ENCODE measurements at places on chromosomes 12 and 14. TPM values are rescaled to one million over a fixed set of nuclear protein-coding genes. Genes with fewer than 3 reads are reported as not detected.

The CDCA4 gene
- total RNA-seq = 1.6 TPM

GRCh38 chr14:105931808-105932483, 405.6 kb downstream of the TMEM121 start:
- no peak for DNase-seq

- DNase-seq = peak; percentile 75
These were observed 9.6 kb upstream of the RPAP3 start for GRCh38 chr12:47715393-47715876.

DNA sequence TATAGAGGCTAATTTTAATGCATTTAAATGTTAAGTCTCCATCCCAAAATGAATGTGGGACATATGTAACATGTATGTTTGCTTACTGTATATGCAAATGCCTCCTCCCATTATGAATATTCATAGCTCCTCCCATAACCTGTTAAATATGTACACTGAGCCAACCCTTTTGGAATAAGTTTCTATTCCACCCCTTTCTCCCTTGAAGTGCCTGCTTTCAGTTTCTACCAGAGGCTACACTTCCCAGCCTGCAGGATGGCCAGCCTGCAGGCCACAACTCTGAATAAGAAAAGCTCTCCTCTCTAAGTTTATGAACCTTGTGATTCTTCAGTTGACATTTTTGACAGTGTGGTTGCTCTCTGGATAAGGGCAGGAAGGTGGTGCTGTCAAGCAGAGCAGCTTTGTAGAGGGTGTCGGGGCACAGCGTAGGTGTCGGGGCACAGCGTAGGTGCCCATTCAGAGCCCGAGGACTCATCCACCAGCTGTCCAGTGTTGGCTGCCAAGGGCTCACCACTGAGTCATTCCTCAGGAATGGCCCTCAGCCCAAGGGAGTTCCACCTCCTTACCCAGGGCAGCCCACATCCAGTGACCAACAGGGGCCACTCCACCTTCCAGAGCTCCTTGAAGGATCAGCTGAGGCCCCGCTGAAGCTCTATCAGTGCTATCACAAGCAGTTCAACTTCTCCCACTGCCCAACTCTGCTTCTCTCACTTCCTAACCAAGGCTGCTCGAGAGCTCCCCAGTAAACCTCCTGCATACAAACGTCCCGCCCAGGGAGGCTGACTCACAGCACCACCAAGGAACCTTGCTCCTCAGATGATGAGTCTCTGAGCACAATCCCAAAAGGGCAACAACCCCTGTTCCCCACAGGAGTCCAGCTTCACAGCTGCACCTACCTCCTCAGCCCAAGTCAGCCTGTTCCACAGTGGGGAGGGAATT, 31.4 kb downstream of the VWF start:
- no peak for DNase-seq

- no peak for DNase-seq
These were observed 89.7 kb downstream of the CAND1 start for GRCh38 chr12:67358781-67359338.

The TRIM9 gene
- 0.40 TPM for total RNA-seq

- no peak for DNase-seq
These were observed 183.9 kb downstream of the ETNK1 start for GRCh38 chr12:22808860-22809259.

The GPRC5A gene
- total RNA-seq = 2.0 TPM

DNA sequence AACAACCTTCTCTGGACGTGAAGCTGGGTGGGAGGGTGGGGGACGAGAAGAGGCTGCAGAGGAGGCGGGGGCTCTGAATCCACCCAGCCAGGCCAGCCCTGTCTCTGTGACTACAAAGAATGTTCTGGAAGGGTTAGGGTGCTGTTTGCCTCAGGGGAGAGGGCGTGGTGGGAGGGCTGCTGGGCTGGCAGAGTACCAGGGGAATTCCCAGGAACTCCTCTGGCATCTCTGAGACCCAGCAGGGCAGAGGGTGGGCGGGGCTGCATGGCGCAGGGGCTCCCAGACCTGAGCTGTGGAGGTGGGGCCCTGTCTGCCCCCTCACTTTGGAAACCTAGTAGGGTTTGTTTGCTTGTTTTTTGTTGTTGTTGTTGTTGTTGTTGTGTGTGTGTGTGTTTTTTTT, 45.5 kb upstream of the FZD10 start:
- DNase-seq = no peak

DNA sequence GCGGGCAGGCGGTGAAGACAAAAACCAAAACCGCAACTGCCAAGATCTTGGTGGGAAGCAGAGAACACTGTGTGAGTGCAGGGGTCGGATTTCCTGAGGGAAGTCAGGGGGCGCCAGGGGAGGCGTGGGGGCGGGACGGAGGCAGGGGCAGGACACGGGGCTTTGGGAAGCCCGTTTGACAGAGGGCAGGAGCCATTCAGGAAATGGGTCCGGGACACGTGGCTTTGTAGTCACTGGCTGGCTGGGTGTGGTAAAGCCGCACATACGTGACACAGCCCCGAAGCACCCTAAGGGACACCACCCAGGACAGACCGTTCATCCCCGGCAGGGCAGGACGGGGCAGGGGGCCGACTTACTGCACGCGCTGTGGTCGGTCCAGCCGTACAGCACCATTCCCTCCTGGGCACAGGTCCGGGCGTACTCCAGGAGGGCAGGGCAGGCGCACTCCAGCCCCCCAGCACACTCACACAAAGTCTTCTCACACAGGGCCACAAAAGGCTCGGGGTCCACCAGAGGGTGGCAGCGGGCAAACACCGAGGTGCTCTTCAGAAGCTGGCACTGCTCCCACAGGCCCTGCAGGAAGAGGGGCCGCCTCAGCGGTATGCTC, 49.4 kb downstream of the VWF start:
- no peak for DNase-seq

- DNase-seq = no peak
These were observed 13.0 kb upstream of the TRAF3 start for GRCh38 chr14:102764220-102764671.

- no peak for DNase-seq
These were observed 48.4 kb downstream of the B4GALNT3 start for GRCh38 chr12:508145-508544.

DNA sequence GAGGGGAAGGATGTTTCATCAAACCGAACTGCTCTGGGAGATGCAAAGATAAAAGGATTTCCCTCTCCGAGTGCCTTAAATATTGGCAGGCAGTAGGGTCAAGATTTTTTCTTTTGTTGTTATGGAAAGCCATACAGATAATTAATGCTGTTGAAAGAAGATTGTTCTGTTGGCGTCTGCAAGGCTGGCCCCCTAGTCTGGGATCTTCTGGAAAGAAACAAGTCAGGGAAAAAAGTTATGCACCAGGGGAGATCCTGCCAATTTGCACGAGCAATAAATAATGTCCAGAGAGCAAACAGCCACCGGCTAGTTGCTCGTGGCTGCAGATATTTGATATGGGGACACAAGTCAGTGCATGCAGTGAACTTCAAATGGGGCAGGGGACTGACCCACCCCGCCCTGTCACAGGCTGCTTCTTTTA, 202.1 kb upstream of the MYL2 start:
- no peak for DNase-seq

- DNase-seq = peak; percentile 61
These were observed 11.8 kb downstream of the BAG5 start for GRCh38 chr14:103550451-103551337.

DNA sequence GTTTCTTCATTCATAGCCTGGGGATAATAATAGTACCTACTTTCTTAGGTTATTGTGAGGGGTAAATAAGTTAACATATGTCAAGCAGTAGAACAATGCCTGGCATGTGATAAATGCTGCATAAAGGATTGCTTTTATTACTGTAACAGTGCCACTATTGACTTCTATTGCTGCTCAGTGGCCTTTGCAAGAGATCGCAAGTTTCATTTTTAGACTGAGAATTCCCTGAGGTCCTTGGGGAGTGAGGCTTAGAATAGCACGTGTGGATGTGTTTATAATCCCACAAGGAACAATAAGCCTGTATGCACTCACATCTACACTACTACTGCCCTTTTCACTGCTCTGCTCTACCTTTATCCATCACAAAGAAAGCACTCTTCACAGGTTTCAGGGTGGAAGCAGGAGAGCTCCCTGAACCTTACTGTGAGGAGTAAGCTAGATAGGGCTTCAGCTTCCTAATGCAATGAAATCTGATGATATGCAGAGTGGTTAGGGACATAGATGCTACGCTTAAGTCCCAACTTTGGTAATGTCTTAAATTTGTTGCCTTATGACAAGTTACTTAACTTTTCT, 302.6 kb downstream of the SNAPC1 start:
- no peak for DNase-seq

The IFNG-AS1 gene
- total RNA-seq = not detected

DNA sequence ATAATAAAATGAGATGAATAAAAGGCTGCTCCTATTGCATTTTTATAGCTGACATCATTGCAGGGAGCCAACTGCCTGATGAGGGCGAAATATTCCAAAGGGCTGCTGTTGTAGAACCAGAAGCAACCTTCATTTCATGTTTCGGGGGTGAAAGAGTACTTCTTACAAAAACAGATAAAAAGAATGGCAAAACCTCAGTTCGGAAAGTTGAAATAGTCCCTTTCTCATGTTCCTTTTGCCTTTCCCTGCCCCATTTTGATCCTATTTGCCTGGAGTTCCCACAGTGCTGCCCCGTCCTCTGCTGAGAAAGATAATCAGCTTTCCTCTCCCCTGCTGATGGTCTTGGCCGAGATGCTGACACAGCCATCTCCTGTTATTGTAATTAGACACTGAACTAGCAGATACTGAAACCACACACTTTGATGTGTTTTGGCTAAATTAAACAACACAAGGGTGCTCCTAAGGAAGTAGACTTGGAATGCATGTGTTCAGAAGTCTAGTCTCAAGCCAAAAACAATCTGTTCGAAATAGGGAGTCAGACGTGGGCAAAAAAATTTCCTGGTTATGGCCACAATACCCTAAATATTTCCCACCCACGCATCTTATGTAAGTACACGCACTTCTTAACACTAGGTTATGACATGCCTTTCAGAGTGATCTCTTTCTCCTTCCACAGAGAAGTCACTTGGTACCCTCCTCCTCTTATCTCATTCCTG, 117.2 kb downstream of the PPM1H start:
- DNase-seq = no peak

The ESPL1 gene
- 0.81 TPM for total RNA-seq

DNA sequence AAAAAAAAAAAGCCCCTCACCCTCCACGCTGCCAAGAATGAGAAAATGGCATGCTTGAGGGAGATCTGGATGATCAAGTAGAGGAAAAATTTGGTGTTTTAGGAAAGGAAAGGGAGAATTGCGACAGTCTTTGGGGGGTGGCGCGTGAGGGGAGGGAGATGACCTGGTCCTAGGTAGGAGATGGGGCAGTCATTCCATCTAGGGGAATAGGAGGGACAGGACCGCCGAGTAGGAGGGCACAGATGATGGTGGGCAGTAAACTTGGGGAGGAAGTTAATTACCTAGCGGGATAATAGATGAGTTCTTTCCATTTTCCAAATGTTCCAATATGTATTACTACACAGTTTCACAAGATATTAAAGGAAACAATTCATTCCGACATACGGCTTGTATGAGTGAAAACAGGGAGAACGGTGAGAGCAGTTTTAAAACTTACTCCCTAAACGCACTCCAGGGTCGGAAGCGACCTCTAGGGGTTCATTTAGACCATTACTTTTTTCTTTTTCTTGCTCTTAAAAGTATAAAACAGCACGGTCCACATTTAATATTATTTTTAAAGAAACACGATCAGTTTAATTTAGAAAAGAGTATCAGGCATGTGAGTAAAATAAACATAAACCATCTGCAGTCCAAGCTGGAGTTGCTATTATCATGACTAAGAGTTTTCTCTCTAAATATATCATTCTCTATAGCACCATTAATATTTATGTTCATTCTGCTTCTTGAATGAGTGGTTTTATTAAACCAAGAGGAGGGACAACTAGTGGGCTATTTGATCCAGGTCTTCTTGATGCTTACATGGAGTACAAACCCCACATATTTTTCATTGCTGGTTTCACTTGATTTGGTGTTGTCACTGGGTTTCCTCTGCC, 3.0 kb upstream of the FNTB start:
- DNase-seq = no peak

- DNase-seq = no peak
These were observed 571.4 kb downstream of the NOVA1 start for GRCh38 chr14:26026384-26026783.

The IRAK3 gene
- total RNA-seq = 4.0 TPM

The DIO3 gene
- 0.16 TPM for total RNA-seq

The SRRM4 gene
- 0.30 TPM for total RNA-seq

GRCh38 chr12:124465473-124465872, 101.9 kb downstream of the NCOR2 start:
- DNase-seq = peak; percentile 14

- no peak for DNase-seq
These were observed 56.3 kb downstream of the SETD3 start for GRCh38 chr14:99424306-99424877.

- DNase-seq = peak; percentile 92
These were observed 69.6 kb downstream of the MOK start for GRCh38 chr14:102235275-102235897.

The ERBB3 gene
- 4.8 TPM for total RNA-seq

DNA sequence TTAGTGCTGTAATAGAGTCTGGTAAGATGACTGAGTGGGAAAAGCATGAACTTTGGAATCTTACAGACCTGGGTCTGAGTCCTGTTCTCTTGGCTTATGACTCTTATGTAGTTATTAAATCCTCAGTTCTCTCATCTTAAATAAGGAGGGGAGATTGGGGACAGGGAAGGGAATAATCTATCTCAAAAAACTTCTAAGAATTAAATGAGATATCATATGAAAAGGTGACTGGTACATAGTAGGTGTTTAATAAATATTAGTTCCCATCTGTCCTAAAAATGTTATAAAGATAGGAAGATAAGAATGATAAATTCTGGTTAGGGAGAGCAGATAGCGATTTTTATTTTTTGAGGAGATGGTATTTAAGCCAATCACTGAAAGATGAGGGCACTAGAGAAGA, 119.1 kb downstream of the INSM2 start:
- DNase-seq = no peak

GRCh38 chr12:57613427-57614109, 2.3 kb downstream of the ARHGEF25 start:
- no peak for DNase-seq

DNA sequence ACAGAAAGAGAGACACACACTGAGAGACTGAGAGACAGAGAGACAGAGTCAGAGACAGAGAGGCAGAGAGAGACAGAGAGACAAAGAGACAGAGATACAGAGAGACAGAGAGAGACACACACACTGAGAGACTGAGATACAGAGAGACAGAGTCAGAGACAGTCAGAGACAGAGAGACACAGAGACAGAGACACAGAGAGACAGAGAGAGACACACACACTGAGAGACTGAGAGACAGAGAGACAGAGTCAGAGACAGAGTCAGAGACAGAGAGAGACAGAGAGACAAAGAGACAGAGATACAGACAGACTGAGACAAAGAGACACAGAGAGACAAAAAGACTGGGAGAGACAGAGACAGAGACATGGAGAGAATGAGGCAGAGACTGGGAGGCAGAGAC, 90.0 kb downstream of the GALNT9 start:
- DNase-seq = no peak

- DNase-seq = no peak
These were observed 999.7 kb upstream of the SEL1L start for GRCh38 chr14:82533351-82533750.

The PPP4R4 gene
- total RNA-seq = not detected

The PLEKHG7 gene
- total RNA-seq = not detected

DNA sequence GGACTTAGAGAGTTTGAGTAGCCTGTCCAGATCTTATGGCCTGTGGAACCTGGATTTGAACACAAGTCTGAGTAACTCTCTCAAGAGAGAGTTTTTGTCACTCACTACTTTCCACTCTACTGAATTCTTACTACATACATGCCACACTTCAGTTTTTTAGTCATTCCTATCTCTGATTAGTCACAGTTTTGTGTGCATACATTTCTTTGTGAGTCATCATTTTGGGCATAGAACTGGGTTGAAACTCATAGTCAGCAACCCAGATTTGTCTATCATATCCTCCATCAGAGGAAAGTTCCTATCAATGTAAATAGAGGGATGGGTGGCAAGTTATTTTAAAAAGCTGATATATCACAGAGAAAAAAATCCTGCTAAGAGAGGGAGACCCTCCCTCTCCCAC, 42.9 kb downstream of the FLRT2 start:
- no peak for DNase-seq
